GM18507 (cell line): ENCODE measurements at places on chromosomes 1 and 21.

DNA sequence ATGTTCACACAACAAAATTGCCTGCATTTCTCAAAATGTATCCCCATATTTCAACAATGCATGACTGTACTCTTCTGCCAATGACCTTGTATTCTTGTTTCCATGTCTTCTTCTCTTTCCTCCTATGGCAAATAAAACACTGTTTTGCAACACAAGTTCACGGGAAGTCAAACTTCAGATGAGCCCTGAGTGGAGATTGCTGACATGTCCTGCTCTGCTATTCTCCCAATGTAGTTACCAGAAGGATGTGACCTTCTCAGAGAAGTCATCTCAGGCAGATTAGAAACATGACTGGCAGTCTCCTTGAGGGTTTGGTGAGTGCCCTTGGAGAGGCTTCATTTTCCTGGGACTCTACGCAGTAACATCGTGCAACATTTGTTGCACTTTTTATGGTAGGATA lies 15.6 kb downstream of the FCGR2B start:
- no peak for DNase-seq

GRCh38 chr1:16441282-16441665 lies 750 bp downstream of the NECAP2 start:
- DNase-seq: no peak

GRCh38 chr1:215617979-215618378 lies 50.9 kb downstream of the KCTD3 start:
- no peak for DNase-seq

DNA sequence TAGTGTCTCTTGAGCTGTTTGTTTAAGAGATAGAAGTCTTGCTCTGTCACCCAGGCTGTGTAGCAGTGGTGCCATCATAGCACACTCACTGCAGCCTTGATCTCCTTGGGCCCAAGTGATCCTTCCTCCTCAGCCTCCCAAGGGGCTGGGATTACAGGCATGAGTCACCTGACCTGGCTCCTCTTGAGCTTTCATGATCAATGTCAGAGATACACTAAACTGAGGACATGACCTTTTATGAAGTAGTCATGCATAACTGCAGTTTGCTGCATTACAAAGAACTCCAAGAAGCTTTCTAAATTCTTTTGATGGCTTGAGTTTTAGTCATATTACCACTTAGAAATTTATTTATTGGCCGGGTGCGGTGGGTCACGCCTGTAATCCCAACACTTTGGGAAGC lies 77.7 kb downstream of the CC2D1B start:
- DNase-seq: no peak

DNA sequence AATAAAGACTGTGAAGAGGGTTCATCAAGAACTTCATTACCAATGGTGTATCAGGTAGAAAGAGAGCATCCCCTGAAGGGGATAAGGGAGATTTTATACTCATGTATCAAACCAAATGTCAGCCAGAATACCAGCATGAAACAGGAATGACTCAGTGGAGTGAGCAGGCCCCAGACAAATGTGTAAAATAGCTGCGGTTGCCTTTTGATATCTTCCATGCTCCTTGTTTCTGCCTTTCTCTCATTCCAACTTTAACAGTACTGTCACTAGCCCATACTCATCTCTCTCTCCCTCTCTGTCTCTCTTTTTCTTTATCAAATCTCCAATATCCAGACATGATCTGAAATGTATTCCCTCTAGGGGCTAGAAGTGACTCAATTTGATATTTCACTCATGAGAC lies 47.8 kb downstream of the GPR88 start:
- no peak for DNase-seq

GRCh38 chr21:39675590-39675989 lies 62.9 kb downstream of the B3GALT5 start:
- DNase-seq: no peak

GRCh38 chr1:26353210-26353859 lies 595 bp downstream of the CRYBG2 start:
- no peak for DNase-seq

GRCh38 chr1:57258557-57259325 lies 165.1 kb downstream of the DAB1 start:
- DNase-seq: no peak

- DNase-seq: no peak
Observed at GRCh38 chr21:37908691-37909090, 7.6 kb downstream of the KCNJ6 start.

DNA sequence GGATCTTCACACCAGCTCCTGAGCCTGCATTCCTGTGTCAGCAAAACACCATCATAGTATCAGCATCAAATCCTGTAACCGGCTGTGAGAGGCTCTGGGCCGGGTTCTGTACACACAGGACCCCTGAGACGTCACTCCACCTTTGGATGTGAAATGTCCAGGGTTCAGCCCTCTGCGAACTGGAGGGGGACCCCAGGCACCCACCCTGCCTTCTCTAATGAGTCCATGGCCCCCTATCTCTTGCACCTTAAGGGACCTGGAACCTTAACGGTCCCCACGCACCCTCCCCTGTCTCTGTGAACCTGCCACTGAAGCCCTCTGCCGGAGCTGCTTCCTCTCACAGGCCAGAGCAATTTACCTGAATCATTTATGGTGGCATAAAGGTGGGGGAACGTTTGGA lies 257.8 kb downstream of the NPHP4 start:
- no peak for DNase-seq

DNA sequence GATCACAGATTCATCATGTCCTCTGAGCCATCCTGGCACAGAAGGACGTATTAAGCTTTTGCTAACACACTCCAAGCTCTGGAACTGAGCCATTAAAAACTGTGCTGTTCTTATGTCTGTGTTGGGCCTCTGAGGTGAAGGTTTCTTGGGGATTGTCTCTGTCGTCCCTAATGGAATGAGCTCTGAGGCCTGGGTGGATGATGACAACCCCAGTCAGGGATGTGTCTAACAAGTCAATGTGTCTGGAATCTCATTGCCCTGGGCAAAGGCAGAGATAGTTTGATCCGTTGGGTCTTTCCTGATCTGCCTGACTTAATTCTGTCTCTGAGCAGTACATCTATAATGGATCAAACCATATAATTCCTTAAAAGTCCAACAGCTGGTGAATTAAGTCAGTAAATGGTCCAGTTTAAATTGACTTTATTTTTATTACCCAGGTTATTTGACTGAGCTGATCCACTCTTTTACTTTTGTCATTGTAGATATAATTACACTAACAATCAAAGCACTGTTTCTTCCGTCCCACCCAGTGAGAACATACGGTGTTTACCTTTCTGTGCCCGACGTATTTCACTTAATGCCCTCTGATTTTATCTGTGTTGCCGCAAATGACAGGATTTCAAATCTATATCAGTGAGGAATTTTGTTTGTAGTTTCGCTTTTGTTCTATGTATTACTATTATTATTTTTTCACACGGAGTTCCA lies 38.8 kb upstream of the OR2B11 start:
- no peak for DNase-seq
